BE2C (cell line): ENCODE measurements at places on chromosomes 13 and 19.

DNA sequence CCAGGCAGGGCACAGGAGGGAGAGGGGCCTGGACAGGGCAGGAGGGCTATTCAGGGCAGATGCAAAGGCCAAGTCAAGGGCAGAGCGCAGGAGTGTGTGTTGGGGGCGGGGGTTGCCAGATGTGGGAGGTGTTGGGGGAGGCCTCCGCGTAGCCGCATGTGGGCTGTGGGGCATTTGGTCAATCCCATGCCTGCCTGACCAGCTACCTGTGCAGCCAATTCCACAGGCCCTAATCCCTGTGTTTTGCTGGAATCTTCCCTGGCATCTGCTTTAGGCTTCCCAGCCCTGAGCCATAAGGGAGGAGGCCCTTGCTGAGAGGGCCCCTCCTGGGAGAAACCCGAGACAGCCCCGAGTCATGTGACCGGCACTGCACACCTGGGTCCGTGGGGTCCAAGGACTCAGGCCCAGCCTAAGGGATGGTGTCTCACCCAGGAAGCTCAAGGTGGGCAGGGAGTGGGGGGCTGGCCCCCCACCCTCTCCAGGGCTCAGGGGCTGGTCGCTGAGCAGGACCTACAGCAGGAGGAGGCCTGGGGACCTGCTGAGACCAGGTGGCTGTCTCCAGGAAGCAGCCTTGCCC lies 20.3 kb downstream of the RFX1 start:
- no peak for DNase-seq

GRCh38 chr19:53870485-53870844 lies 2.8 kb downstream of the MYADM start:
- DNase-seq, result no peak

DNA sequence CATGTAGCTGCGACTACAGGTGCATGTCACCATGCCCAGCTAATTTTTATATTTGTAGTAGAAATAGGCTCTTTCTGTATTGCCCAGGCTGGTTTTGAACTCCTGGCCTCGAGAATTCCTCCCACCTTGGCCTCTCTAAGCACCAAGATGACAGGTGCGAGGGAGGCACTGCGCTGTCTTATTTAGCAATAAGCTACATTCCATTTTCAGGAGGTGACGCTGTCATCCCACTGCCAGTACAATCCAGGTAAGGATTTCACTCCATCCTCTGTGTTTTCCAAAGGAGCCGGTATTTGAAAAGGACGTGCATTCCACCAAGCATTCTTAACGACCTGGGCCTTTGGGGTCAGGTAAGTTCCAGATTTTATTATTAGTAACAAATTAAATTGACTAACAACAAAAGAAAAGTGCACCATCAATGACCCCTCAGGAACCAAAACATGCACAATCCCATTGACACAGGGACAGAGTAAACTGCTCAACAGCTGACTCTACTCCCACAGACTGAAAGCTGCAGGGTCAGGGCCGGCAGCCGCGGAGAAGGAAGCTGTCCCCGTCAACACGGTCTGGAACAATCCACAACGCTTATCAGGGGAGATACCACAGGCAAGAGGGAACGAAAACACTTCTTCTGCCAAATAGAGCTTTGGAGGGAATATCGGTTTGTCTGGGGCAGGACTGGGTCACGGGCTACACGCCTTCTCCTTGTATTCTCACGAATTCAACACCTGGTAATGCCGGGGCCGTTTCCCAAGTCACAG lies 82.8 kb downstream of the INSR start:
- no peak for DNase-seq

- DNase-seq, result no peak
Observed at GRCh38 chr13:39607876-39608275, 4.9 kb upstream of the LHFPL6 start.

GRCh38 chr13:97004096-97004876 lies 10.0 kb upstream of the OXGR1 start:
- DNase-seq, result no peak

DNA sequence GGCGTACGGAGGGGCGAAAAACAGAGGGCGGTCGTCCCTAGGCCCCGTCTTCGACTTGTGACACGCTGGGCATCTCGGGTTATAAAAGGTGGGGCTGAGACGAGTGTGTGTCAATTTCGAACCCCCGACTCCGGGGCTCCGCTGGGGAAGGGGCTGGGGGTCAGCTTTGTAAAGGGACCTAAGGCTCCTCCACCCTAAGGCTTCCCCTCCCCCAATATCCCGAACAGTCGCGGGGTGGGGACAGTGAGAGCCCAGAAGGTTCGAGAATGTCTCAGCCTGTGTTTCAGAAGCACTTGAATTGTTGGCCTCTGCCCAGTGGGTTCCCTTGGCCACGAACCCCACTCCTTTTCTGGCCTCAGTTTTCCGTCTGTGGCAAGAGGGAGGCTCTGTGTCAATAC lies 450 bp downstream of the SELENOW start:
- no peak for DNase-seq

DNA sequence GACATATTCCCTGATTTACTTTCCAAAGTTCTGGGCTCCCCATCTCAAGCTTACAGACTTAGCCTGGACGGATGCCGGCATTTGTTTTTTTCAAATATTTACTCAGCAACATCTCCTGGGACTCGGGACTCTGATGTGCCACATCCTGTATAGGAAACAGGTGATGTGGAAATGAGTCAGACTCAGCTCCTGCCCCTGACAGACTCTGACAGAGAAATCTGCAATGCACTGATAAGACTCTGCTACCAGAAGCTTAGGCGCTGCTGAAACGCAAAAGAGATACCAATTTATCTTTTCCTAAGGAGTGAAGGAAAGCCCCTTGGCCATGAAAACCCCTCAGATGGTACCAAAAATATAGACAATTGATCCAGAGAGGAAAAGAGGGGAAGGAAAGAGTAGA lies 16.2 kb downstream of the LAIR2 start:
- no peak for DNase-seq

GRCh38 chr13:29105779-29106178 lies 285.6 kb downstream of the MTUS2 start:
- DNase-seq, result peak; percentile 19

GRCh38 chr13:41456768-41457588 lies at the start of gene RGCC:
TSS of gene RGCC (plus strand) at chr13:41457550. CDS start at chr13:41457708, 158 bp downstream.
- DNase-seq, result peak; percentile 68

- DNase-seq, result no peak
Observed at GRCh38 chr13:28140433-28141125, 2.2 kb downstream of the PAN3 start.

- DNase-seq, result peak; percentile 87
Observed at GRCh38 chr19:41997121-41997850, 3.3 kb upstream of the ATP1A3 start.

GRCh38 chr19:12778017-12778904 lies 2.9 kb upstream of the HOOK2 start:
- peak; percentile 90 for DNase-seq

GRCh38 chr19:15137777-15138176 lies 30.6 kb downstream of the SYDE1 start:
- no peak for DNase-seq

- no peak for DNase-seq
Observed at GRCh38 chr19:3119693-3120380, 16.0 kb upstream of the GNA15 start.

GRCh38 chr13:42735010-42735409 lies 46.4 kb upstream of the FAM216B start:
- DNase-seq, result no peak

DNA sequence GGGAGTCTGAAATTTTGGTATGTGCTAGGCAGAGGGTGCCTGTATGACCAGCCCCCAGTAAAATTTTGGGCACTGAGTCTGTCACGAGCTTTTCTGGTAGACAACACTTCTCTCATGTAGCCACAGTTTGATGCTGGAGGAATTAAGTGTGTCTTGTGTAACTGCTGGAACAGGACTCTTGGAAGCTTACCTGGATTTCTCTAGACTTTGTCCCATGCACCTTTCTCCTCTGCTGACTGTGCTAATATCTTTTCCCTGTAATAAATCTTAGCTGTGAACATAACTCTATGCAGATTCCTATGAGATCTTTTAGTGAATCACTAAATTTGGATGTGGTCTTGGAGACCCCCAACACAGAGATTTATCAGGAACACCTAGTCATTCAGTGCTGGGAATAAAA lies 13.8 kb downstream of the RNF6 start:
- DNase-seq, result no peak

DNA sequence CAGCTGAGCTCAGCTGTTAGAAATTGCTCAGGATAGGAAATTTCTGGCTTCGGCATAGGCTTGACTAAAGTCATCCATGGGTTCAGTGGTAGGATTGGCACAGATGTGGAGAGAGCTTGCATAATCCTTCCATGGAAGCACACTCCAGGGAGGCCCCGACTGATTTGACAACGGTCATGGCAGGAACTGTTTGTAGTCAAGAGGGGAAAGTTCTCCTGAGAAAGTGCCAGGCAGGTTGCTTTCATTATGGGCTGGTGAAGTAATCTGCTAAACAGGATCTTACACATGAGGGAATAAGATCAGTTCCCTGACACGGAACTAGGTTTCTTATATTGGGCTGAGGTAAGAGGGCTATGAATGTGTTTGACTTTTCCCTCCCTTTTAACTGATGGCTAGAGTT lies 120.1 kb downstream of the RGCC start:
- no peak for DNase-seq

GRCh38 chr13:106052200-106052767 lies 483.2 kb downstream of the EFNB2 start:
- DNase-seq, result no peak

- peak; percentile 52 for DNase-seq
Observed at GRCh38 chr19:920051-920864, 3.1 kb downstream of the KISS1R start.

DNA sequence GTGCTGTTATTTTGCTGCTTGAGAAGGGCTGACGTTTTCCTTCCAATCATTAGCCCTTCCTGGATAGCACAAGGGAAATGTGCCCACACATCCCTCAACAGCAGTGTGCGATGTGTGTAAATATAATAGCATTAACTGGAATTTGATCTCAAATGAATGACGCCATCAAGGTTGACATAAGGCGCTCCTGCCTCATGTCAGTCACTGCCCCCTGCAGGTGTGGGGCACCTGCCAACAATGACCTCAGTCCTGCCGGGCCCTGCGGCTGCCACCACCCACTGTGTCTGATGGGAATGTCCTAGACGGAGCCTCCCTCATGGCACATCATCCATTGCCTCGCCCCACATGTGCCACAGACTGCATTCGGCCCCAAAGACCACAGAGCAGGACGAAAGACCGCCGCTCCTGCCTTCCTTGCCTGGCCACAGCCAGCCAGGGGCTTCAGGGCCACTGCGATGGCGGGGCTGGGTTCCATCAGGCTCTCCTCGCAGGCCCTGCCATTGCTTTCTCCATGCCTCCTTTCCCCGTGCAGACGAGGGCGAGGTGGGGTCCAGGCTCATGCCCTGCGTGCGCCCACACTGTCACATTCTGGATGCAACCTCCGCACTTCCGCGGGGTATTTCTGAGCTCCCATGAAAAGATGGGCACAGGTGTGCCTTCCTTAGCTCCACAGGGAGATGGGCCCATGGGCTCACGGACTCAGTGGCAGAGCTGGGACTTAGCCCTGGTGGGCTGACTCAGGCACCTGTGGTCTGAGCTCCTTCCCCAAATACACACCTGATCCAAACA lies 146.7 kb downstream of the SOX1 start:
- DNase-seq, result no peak

GRCh38 chr13:52085421-52085820 lies 43.5 kb downstream of the NEK5 start:
- no peak for DNase-seq

DNA sequence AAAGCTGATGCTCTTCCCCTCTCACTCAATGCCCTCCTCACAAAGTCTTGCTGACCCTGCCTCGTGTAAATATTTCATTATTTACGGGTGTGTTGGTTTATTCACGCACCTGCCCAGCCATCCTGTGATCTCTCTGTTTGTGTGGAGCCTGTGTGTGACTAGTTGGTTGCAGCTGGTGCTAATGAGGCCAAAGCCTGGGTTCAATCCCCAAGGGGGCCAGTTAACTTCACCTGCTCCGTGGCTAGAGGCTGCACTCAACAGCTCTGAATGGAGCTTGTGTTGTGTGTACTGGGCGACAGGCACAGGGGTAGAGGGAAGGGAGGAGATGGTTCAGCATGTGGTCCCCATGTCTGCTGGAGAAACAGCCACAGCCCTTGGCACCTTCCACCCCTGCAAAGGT lies 109.5 kb downstream of the DNAJC15 start:
- peak; percentile 37 for DNase-seq

- no peak for DNase-seq
Observed at GRCh38 chr13:110126391-110126961, 180.5 kb downstream of the COL4A1 start.

- DNase-seq, result no peak
Observed at GRCh38 chr13:113148940-113149503, 9.4 kb upstream of the PROZ start.

DNA sequence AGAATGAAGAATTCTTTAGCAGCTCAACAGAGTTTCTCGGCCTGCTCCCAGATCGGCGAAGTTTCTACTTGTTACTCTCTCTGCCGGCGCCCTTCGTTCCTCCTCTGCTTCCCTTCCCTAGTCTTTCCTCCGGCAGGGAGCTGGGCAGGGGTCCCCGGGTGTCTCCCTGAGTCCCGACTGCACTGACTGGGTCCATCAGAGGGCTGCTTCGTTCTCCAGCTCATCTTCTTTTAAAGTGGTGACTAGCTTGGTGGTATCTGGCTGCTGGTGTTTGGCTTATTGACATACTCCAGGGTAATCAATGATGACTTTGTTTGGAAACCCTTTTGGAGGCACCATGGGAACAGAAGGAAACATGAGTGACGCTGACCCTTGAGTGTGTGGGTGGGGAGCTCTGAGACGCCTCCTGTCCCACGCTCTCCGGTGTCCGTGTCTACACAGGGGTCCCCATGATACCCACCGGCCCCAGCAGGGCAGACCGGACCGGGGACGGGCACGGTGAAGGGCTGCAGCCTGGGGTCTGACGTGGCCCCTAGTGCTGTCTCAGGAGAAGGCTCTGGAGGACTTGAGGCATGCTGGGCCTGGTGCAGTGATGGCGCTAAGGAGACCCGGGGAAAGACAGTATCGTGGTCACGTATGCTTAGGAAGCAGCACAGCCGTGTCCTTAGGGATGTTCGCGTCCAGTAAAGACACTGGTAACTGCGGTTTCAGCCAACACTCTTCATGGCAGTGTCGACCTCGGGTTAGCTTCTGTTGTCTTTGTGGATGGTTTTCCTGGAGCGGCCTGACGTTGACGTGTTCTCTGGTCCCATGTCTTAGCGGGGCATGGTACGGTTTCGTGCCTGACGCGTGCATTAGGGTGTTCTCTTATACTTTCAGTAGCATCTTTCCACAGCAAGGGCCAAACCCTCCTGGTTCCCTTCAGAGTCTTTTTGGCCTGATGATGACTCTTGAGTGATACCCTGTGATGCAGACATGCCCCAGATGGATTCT lies 23.8 kb downstream of the NAXD start:
- no peak for DNase-seq

- no peak for DNase-seq
Observed at GRCh38 chr19:41551711-41552110, 24.3 kb upstream of the CEACAM21 start.
